ENCODE measurements at places on chromosomes 1 and 21. TPM values are rescaled to one million over a fixed set of nuclear protein-coding genes. Genes with fewer than 3 reads are reported as not detected.

DNA sequence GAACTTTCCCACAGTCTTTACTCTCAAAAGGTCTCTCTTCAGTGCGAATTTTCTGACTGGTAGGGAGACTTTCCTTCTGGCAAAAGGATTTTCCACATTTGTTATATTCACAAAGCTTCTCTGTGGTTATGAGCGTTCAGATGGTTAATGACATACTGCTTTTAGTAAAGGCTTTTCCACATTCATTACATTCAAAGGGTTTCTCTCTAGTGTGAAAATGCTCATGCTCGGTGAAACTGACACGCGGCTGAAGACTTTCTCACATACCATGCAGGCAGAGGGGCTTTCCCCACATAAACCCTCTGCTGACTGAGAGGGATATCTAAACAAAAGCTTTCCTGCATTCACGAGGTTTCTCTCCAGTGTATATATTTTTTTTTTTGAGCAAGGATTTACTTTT lies 9.9 kb upstream of the KLF18 start:
- DNase-seq = no peak

Gene SLC6A17
- total RNA-seq = not detected

Gene CD247
- total RNA-seq = 37.7 TPM

- no peak for DNase-seq
Observed at GRCh38 chr1:42993502-42994136, 35.0 kb upstream of the SLC2A1 start.

Gene CLCA1
- total RNA-seq = not detected

DNA sequence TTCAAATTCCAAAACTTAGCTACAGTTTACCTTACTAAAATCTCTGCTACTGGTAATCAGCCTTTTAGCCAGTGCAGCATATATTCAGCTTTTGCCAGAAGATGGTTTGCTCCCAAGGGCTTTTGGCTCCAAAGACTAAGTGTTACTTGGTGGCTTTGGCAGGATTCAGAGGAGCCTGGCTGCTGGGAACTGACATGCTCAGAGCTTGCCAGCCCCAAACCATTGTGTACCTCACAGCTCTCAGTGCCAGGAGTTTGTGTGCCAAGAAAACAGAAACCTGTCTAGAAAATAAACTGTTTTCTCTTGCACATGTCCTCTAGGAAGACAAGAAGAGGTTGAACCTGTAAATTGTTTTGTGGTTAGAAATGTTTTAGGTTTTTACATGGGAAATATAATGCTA lies 315.9 kb downstream of the ST6GALNAC3 start:
- no peak for DNase-seq

Gene ATP5PB
- total RNA-seq = 143 TPM

Gene CASP9
- 13.7 TPM for total RNA-seq
